ENCODE measurements at places on chromosomes 2 and 18.

GRCh38 chr18:57585855-57586250 is 649 bp downstream of the FECH start:
- DNase-seq = no peak

- no peak for DNase-seq
Measured at GRCh38 chr2:233165895-233166661, 85.4 kb upstream of the ATG16L1 start.

DNA sequence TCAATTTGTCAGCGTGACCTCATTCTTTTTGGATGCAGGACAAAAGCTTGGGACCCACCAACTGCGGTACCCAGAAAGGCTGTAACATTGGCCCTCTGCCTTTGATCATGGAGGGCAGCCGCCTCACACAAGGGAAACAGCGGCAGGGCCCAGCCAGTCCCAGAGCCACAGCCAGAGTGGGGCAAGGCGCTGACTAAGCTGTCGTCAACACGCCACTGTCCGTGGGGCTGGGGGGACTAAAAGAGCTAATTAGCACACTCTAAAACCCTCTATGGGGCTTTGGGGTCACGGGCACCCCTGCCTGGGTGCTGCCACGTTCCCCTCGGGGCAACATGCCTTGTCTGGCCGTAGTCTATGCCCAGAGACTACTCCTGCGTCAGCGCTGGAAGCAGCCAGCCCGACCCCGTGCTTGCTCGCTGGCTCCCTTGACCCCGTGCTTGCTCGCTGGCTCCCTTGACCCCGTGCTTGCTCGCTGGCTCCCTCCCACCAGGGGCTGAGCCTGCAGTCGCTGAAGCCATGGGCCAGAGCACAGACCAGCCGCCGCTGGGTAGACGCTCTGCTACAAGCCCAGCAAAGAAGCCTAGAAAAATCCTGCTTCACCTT is 598.4 kb downstream of the MBD2 start:
- DNase-seq = no peak

DNA sequence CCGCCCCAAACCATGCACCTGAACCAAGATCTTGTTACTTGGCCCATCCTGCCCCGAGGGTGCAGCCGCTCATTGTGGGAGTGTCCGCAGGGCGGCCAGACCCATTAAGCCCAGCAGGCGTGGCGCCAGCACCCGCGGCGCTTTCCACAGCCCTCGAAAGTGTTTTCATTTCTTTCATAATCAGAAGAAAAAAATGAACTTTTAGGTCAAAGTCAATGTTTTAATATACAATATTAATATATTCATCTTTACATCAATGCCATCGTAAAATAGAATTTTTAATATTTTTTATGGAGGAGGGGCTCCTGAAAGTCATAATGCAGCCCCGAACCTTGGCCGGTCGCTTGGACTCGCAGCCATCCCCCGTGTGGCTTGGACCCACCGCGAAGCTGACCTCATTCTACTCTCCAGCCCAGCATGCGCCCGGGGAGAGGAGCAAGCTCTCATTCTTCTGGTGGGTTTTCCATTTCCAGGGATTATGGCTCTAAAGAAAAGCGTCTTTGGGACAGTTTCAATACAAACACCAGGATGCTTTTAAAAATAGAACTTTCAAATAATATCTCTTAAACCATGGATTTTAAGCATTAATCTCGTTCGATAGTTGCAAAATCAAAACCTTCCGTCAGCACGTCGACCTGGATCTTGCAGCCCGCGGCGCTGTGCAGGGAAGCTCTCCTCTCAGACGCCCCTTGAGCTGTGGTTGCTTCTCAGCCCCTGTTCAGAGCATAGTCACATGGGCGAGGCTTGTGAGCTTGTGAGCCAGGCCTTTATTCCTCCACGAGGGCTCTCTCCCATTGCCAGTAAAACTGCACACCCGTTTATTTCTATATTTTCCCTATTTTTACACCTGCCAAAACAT is 17.2 kb upstream of the ASB1 start:
- peak; percentile 59 for DNase-seq

GRCh38 chr2:62933398-62933917 is 117.2 kb upstream of the OTX1 start:
- DNase-seq = no peak

DNA sequence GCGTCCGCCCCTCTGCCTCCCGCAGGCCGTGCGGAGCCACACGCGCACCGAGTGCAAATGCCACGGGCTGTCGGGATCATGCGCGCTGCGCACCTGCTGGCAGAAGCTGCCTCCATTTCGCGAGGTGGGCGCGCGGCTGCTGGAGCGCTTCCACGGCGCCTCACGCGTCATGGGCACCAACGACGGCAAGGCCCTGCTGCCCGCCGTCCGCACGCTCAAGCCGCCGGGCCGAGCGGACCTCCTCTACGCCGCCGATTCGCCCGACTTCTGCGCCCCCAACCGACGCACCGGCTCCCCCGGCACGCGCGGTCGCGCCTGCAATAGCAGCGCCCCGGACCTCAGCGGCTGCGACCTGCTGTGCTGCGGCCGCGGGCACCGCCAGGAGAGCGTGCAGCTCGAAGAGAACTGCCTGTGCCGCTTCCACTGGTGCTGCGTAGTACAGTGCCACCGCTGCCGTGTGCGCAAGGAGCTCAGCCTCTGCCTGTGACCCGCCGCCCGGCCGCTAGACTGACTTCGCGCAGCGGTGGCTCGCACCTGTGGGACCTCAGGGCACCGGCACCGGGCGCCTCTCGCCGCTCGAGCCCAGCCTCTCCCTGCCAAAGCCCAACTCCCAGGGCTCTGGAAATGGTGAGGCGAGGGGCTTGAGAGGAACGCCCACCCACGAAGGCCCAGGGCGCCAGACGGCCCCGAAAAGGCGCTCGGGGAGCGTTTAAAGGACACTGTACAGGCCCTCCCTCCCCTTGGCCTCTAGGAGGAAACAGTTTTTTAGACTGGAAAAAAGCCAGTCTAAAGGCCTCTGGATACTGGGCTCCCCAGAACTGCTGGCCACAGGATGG is 7.1 kb upstream of the WNT10A start:
- DNase-seq = peak; percentile 54

- DNase-seq = no peak
Measured at GRCh38 chr2:238243496-238244076, 3.7 kb upstream of the HES6 start.

DNA sequence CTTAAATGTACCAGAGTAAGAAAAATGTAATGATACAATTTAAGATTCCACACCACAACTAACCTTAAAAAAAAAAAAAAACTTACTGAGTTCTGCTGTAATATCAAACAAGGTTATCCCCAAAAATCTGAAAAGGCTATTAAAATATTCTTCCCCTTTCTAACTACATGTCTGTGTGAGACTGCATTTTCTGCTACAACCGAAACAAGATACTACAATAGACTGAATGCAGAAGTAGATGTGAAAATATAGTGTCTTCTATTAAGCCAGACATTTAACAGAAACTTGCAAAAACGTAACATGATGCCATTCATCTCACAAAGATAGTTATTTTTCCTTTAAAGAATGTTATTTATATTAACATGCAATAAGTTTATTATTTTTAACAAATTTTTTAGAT is 16.2 kb downstream of the SS18 start:
- no peak for DNase-seq

DNA sequence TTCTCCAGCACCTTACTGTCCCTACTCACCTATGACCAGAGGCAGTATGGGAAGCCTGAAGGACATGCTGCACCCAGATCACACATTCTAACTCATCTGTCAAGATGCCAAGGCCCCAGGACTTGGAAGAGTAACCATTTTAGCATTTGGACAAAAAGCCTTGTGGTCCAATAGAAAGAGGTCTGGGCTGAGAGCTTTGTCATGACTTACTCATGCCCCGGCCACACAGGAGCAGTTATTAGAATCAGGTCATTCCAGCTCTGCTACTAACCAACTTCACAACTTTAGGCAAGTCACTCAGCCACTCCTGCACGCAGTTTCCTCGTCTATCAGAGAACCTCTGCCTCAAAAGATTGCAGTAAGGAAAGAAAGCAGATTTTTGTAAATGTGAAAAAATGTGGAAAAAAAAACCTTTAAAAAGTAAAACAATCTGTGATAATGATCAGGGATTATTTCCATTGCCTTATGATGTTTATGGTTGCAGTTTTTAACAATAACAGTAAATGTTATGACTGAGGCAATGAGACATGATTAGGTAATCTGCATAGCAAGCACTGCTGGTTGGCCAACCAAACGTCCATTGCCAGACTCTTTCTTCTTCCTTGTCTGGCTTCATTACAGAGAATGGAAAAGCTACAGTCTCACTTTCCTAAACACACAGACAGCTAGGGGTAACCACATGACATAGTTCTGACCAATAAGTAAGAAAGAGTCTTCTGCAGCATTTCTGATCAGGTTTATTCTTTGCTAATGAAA is 255.4 kb upstream of the CHAC2 start:
- no peak for DNase-seq

DNA sequence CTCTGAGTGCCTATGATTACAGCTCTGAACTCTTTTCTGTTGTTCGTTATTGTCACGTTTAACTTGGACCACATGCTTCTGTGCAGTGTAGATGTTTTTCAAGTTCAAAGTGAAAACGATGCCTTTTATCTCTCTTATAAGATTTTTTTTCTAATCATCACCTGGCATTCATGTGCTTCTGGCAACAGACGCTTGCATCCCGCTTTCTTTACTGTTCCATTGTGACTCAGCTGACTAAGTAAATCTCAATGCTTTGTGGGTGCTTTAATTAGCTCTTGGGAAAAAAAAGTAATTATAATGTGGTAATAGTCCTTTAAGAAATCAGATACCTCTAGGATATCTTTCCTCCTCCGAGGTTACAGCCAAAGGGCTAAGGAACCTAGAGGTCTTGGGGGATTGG is 31.2 kb upstream of the RMP24 start:
- DNase-seq = no peak

GRCh38 chr2:46364797-46365457 is 67.7 kb downstream of the EPAS1 start:
- DNase-seq = peak; percentile 70

DNA sequence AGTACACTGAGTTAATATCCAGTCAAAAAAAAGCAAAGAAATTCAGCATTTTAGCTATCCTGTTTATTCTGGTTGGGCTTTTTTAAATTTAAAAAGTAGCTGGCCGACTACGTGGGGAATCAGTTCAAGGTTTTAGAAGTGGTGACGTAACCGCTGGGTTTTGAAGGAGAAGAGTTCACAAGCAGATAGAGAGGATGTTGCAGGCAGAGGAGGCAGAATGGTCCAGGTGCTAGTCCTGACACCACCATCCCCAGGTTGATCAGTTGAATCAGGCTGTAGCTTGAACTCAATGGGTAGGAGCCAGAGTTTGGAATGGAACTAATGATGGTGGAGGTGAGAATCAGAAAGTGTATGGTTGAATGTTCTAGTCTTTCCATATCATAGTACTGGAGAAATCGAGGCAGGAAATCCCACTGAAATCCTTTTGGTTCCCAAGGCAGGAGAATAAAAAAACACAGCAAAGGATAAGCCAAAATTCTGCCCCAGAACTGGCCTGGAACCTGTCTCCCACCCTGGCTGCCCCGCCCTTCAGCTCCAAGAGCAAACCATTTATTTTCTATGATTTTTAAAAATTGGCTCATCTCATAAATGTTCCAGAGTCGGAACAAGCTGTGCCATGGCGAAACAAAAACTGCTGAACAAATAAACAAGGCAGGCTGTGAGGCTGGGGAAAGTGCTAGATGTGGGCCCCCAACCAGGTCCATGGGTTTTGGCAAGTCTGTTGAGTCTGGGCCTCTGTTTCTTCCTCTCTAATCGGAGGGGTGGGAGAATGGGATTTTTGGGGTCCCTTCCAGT is 44.0 kb downstream of the SLC4A1AP start:
- no peak for DNase-seq

- peak; percentile 94 for DNase-seq
Measured at GRCh38 chr2:217858519-217859491, 144.0 kb downstream of the TNS1 start.

- DNase-seq = no peak
Measured at GRCh38 chr2:233295891-233296290, 11.7 kb upstream of the SAG start.

DNA sequence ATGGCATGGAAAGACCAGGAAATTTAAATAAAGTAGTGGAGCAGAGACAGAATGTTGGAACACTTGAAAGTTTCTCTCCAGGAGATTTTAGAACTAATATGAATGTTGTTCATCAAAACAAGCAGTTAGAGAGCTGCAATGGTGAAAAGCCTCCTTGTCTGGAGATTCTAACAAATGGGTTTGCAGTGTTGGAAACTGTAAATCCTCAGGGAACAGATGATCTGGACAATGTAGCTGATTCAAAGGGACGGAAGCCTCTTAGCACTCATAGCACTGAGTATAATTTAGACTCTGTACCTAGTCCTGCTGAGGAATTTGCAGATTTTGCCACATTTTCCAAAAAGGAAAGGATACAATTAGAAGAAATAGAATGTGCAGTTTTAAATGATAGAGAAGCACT is 27.7 kb downstream of the AFTPH start:
- no peak for DNase-seq

- DNase-seq = no peak
Measured at GRCh38 chr2:24088821-24089359, 4.3 kb upstream of the TP53I3 start.

DNA sequence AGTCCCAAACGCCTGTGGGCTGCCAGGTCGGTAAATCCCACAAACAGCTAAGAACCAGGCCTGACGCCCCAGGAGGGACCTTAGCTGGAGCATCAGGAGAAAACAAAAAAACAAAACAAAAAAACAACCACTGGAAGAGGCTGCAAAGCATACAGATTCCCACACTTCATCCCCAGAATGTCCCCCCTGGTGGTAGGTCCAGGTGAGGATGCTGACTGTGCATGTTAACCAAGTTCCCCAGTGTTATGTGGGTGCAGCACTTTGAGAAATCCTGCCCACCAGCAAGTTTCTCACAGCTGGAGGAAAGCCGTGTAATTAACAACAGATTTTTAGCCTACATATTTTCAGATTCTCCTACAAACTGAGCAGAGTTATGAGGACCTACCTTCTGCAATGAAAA is 15.1 kb downstream of the ST3GAL5 start:
- no peak for DNase-seq

DNA sequence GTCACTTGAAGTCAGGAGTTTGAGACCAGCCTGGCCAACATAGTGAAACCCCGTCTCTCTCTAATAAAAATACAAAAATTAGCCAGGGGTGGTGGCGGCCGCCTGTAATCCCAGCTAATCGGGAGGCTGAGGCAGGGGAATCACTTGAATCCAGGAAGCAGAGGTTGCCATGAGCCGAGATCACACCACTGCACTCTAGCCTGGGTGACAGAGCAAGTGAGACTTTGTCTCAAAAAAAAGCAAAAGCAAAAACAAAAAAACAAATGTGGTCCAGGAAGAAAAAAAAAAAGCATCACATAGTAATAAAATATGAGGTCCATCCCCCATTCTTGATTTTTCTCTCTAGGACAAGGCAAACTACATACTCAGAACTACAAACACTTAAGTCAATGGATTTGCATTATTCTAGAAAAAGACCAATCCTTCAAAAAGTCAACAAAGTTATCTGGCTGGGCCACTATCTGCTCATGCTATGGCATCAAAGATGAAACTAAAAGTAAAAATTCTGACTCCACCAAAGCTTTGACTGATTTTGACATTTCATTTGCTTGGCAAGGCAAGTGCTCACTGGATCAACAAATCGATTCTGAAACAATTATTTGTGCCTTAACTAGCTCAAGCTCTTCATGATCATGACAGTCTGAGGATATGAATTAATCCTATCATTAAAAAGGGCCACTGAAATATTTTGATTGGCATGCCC is 28.4 kb downstream of the MEX3C start:
- DNase-seq = no peak

GRCh38 chr18:76915456-76915855 is 93.1 kb downstream of the ZNF236 start:
- no peak for DNase-seq

GRCh38 chr18:48296581-48296980 is 112.6 kb downstream of the ZBTB7C start:
- DNase-seq = no peak

- DNase-seq = no peak
Measured at GRCh38 chr2:20596193-20596972, 54.5 kb downstream of the HS1BP3 start.

- no peak for DNase-seq
Measured at GRCh38 chr2:42041377-42042127, 6.3 kb upstream of the PKDCC start.

Measured in eye (tissue), 1 donor.